CD14-positive monocyte (primary cell): ENCODE measurements at places on chromosomes 7 and 10. TPM values are rescaled to one million over a fixed set of nuclear protein-coding genes. Genes with fewer than 3 reads are reported as not detected.
A peak's percentile ranks its signal among the peaks of the same experiment; 100 is the strongest.

GRCh38 chr10:43109671-43110249, 28.5 kb upstream of the CSGALNACT2 start:
- peaks cover 27% of the 10 kb centered on the region for H3K4me1 ChIP-seq
- no peak for DNase-seq
- no peak overlapping the region for H3K27ac ChIP-seq
- no peaks in the 10 kb centered on the region for H3K36me3 ChIP-seq

GRCh38 chr10:62961951-62962523, 145.9 kb upstream of the EGR2 start:
- no peak overlapping the region for H3K4me3 ChIP-seq
- no peaks in the 10 kb centered on the region for H3K4me1 ChIP-seq
- DNase-seq = no peak
- H3K27me3 ChIP-seq = no peaks in the 10 kb centered on the region

DNA sequence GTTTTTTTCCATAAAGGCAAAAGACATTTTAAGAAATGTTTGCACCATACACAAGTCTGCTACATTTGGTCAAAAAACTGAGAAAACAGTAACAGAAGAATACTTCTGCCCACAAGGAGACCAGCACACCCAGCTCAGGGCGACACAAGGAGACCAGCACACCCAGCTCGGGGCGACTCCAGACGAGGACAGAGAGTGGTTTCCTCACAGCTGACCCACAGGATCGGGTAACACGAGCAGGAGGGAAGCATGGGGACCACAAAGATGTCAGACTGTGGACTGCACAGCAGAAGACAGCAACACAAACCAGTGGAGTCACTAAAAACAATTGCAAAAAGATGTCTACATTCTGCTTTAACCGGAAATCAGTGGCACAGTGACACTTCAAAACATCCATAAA, 237.6 kb downstream of the DIP2C start:
- no peak overlapping the region for H3K4me3 ChIP-seq
- no peak overlapping the region for H3K27ac ChIP-seq
- DNase-seq = no peak

DNA sequence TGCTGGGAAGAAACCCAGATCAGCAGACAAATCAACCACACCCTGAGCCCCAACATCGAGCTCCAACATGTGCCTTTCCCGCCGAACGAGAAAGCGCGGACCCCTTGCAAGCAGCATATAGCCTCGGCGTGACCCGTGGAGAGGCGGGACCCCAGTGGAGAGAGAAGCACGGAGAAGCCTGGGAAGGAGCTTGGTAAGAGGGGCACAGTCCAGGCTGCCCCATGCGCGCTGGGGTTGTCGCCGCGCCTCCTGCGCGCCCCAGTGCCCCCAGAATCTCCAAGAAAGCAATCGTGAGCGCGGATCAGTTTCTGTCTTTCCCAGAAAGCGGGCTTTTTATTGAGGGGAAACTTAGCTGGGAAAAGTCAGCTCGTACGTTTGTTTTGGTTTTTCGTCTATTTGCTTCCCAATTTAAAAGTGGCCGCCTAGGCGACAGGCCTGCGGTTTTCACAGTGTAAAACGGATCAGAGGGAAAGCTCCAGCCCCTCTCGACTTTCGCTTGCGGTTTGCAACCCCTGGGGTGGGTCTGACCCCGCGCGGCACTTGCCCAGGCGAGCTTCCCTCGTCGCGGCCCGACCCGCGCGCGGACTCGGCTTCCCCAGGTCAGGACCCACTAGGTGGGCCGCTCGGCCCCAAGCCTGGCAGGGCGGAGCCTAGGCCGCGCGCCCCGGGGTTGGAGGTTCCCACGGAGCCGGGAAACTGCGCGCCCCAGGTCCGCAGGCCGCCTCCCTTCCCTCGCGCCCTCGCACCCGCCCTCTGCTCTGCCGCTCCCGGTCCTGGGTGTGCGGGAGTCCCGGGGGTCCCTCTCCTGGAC, 31.1 kb downstream of the SKIDA1 start:
- no peak overlapping the region for H3K27ac ChIP-seq
- H3K27me3 ChIP-seq = peaks cover 22% of the 10 kb centered on the region
- peak overlapping the region; percentile 52 for H3K4me3 ChIP-seq
- H3K36me3 ChIP-seq = no peaks in the 10 kb centered on the region
- H3K4me1 ChIP-seq = peaks cover 41% of the 10 kb centered on the region

GRCh38 chr10:86215712-86216111, 150.9 kb downstream of the GRID1 start:
- no peak for DNase-seq
- no peaks in the 10 kb centered on the region for H3K36me3 ChIP-seq
- no peak overlapping the region for H3K27ac ChIP-seq
- no peaks in the 10 kb centered on the region for H3K27me3 ChIP-seq

DNA sequence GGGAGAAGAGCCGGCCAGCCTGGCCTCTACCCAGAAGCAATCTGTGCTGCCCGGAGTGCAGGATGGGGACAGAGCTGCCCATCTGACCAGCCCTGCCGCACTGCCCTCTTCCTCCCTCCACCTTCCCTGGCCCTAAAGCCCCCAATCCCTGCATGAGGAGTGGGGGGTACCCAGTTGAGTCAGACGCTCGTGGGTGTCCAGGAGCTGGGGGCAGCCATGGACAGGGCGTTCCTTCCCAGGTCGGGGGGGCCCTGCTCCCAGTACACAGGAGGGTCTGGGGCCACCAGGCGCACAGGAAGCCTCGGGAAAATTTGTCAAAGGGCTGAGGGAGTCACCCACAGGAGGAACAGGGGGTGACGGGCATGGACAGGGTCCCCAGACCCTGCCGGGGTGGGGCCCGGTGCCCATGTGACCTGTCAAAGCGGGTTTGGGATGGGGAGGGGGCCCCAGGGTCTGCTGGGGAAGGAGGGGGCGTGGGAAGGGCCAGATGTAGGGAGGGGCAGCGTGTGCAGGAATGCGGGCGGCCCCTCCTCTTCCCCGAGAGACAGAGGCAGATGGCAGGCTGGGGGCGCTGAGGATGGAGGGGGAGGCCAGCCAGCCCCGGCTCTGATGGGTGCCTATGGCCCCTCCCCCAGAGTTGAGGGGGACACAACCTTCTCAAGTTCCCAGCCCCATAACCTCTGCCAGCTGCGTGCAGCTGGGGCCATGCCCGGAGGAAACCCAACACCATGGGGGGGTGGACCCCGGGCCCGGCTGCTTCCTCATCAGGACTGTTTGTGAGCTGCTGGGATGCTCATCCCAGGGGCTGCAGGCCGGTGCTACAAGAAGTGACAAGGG, 21.5 kb upstream of the GRIFIN start:
- no peak overlapping the region for H3K27ac ChIP-seq
- no peak overlapping the region for H3K4me3 ChIP-seq
- H3K27me3 ChIP-seq = no peaks in the 10 kb centered on the region
- H3K4me1 ChIP-seq = peaks cover 3% of the 10 kb centered on the region
- DNase-seq = no peak
- H3K36me3 ChIP-seq = no peaks in the 10 kb centered on the region

The CYP2C9 gene
- not detected for polyA plus RNA-seq

The LRRC4 gene
- 0.91 TPM for polyA plus RNA-seq
